ENCODE measurements at places on chromosomes 5 and 9.
A peak's percentile ranks its signal among the peaks of the same experiment; 100 is the strongest.

DNA sequence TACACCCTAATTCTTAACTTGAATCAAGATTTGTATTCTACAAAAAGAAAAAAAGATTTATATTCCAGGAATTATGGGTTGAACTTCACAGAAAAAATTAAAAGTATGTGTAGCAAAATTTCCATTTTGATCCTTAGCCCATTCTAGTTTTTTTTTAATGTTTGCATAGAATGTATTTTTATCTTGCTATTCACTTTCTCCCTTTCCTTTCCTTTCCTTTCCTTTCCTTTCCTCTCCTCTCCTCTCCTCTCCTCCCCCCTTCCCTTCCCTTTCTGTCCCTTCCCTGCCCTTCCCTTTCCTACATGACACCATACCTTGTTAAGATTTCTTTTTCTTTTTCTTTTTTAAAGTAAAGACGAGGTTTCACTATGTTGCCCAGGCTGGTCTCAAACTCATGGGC, 542.5 kb upstream of the PTGER4 start:
- no peak for DNase-seq

DNA sequence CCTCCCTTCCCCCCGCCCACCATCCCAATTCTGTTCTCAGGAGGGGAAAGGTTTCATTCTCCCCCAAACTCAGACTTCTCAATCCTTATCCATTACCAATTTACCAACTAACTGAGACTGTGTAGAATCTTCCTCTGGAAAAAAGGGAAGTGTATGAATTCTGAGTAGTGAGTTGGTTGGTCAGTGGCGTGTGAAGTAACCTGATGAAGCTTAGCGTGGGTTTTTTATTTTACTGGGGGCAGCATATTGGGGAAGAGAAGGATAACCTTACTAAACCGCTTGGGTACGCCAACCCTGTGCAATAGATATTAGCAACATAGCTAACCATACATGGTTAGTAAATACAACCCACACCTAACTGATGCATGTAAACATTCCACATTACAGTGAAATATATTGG, 1.1 kb upstream of the DNAJC21 start:
- no peak for DNase-seq

GRCh38 chr5:3252235-3252634, 343.4 kb upstream of the IRX1 start:
- no peak for DNase-seq

- no peak for DNase-seq
These were observed 315.3 kb upstream of the MSX2 start for GRCh38 chr5:174409070-174409469.

- no peak for DNase-seq
These were observed 1928.2 kb upstream of the WWC1 start for GRCh38 chr5:166363087-166363760.

DNA sequence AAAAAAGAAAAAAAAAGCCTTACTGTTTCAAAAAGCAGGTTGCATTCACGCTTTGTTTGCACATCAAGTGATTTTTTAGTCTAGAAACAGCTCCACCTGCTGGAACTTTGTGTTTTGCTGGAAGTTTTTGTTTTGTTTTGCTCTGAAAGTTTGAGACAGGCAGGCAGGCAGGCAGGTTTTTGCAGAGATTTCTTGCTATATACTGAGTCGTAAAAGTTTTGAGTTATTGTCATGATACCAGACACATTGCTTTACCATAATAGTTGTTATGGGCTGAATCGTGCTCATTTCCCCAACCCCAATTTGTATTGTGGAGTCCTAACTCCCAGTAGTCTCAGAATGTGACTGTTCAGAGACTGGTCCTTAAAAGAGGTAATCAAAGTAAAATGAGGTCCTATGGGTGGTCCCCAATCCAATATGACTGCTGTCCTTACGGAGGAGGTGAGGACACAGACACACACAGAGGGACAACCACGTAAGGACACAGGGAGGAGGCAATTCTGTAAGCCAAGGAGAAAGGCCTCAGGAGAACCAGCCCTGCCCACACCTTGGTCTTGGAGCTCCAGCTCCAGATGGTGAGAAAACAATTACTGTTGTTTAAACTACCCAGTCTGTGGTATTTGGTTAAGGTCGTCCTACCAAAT, 20.9 kb downstream of the OR2Y1 start:
- peak; percentile 8 for DNase-seq

DNA sequence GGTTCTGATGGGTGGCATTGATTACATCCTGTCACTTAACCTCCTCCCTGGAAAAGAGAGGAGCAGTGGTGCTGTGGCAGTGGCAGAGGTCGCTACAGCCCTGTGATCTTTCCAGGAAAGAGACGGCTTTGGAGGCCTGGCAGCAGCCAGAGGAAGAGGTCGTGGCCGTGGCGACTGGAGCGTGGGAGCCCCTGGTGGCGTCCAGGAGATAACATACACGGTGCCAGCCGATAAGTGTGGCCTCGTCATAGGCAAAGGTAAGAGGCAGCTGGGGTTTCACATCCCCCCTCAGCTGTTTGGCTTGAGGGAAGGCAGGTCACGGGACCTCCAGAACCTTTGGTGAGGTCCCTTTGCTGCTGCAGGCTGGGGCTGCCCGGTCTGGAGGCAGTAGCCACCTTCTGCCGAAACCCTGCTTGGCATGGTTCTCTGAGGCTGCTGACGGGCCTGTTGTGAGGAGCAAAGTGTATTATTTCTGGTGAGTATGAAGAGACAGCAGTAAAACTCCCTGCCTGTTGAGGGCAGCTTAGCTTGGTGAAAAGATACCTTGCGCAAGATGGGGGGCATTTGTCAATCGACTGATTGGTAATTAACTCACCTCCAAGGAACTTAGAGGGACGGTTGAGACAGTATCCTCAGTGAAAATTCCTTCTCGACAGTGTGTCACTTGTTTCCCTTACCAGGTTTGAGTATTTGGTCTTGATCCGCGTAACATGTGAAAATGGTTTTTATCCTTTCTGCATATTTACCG, 38.0 kb upstream of the PRDM12 start:
- DNase-seq = no peak

GRCh38 chr5:69090158-69090557, 3.7 kb upstream of the SLC30A5 start:
- no peak for DNase-seq

DNA sequence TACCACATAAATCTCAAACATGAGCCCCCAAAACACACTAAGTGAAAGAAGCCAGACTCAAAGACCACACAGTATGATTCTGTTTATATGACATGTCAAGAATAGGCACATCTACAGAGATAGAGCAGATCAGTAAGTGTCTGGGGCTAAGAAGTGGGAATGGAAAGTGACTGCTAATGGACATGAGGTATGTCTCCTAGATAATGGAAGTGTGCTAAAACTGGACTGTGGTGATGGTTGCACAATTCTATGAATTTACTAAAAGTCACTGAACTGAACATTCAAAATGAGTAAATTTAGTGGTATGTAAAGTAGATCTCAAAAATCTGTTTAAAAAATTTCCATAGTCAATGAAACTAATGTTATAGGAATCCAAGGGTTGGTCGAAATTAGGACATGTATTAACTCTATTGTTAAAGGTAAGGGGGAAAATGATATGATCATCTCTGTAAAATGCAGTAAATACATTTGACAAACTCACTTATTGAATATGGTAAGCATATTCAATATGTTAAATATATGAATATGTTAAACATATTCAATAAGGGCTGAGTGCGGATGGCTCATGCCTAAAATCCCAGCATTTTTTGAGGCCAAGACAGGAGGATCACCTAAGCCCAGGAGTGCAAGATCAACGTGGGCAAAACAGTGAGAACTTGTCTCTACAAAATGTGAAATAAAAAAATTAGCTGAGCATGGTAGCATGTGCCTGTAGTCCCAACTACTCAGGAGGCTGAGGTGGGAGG, 51.7 kb downstream of the NUP155 start:
- no peak for DNase-seq

- no peak for DNase-seq
These were observed 463.1 kb upstream of the CDH10 start for GRCh38 chr5:25107853-25108252.

- DNase-seq = no peak
These were observed 1798.0 kb downstream of the EFNA5 start for GRCh38 chr5:105872569-105873270.

GRCh38 chr9:6502399-6502798, 89.4 kb downstream of the UHRF2 start:
- no peak for DNase-seq

- no peak for DNase-seq
These were observed 3.7 kb downstream of the HABP4 start for GRCh38 chr9:96453625-96454024.

DNA sequence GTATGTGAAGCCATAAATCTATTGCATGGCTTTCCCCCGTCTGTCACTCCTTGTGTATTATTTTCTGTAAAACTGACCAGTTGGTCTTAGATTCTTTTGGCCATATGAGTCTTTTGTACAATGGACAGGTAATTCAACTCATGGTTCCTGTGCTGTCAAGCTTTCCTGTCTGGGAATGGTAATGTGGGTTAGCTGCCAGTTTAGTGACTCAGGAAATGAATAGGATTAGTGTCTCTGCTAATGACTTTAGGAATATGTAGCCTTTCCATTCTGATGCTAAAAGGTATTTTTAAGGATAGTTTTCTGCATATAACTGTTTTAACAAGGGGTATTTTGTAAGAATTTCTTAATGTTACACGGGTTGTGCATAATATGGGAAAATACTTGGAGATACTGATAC, 182.7 kb downstream of the PBX3 start:
- no peak for DNase-seq
